ENCODE measurements at places on chromosomes 11 and 22. TPM values are rescaled to one million over a fixed set of nuclear protein-coding genes. Genes with fewer than 3 reads are reported as not detected.

CECR2 gene
- 30.5 TPM for polyA plus RNA-seq

OR2AT4 gene
- polyA plus RNA-seq, result 0.06 TPM

DNA sequence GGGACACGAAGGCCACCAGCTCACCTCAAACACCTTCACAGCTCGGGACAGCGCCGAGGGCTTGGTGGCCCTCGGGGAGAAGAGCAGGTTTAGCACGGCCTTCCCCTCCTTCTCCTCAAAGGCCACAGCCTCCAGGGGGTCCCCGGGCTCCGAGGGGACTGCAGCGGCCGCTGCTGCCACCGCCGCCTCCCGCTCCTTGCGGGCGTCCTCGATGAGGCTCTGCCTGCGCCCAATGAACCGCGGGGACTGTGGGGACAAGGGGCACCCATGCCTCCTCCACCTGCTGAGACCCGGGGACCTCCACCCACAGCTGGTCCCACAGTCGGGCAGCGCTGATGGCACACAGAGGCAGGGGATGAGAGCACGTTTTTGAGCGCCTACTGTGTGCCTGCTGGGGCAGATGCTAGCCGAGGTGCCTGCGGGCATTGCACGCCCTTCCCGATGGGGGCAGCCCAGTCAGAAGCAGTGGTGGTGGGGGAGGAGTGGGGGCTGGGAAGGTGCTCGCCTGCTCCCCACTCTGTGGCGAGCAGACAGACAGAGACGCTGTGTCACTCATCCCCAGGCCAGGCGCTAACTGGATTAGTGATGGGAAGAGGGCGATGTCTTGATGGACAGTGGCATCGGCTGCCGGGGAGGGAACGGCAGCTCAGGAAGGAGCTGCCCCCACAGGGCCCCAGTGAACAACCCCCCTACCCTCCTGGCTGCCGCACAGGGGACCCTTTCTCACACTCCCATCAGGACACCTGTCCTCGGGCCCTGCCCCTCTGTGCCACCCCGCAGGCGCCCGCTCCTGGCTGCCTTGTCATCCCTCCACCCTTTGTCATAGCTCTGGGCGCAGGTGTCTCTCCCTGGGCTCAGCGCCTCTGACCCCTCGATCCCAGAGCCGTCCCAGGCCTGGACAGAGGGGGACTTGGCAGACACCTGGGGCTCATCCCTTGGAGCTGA is 1.7 kb downstream of the TH start:
- DNase-seq, result no peak

GRCh38 chr11:112156956-112157766 is 6.7 kb downstream of the IL18 start:
- DNase-seq, result no peak

DNA sequence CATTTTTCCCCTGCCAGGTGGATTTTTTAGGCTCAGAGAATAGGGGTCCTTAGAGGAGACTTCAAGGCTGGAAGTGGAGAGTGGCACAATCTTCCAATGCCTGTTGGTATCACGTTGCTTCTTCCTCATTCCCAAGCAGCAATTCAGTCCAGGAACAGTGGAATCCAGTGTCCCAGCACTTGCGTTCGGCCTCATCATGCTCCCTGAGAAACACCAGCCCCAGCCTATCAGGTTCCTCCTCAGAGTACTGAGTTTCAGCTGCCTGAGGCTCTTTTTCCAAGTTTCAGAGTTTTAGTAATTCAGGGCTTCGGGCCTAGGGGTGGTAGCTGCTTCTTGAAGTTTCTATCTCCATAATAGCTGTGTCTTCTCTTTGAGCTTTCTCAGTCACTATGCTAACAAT is 31.9 kb upstream of the NRGN start:
- no peak for DNase-seq

GRCh38 chr22:36578619-36579018 is 49.7 kb upstream of the EIF3D start:
- no peak for DNase-seq

GRCh38 chr11:45252877-45253276 is 33.3 kb downstream of the SYT13 start:
- DNase-seq, result no peak

Measured in hindlimb muscle (tissue), 1 donor.